ENCODE measurements at places on chromosomes 5 and 9. TPM values are rescaled to one million over a fixed set of nuclear protein-coding genes. Genes with fewer than 3 reads are reported as not detected.

DNA sequence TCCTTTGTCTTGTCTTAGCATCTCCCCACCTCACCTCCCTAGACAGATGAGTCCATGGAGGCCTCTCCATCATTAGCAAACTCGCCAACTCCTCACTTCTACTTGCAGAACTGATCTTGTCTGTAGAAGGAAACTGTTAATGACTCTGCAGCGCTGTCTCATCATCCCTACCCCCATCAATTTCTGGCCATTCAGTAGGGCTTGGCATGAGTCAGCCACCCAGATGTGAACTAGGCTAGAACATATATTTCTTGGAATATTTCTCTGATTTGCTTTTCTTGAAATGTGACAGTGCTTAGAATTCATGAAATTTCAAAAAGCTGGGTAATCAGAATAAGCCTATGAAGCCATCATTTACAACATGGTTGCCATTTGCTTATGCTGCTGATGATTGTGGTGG lies 1125.0 kb upstream of the DMAC1 start:
- DNase-seq: no peak

HK3 gene
- 37.5 TPM for total RNA-seq

DNA sequence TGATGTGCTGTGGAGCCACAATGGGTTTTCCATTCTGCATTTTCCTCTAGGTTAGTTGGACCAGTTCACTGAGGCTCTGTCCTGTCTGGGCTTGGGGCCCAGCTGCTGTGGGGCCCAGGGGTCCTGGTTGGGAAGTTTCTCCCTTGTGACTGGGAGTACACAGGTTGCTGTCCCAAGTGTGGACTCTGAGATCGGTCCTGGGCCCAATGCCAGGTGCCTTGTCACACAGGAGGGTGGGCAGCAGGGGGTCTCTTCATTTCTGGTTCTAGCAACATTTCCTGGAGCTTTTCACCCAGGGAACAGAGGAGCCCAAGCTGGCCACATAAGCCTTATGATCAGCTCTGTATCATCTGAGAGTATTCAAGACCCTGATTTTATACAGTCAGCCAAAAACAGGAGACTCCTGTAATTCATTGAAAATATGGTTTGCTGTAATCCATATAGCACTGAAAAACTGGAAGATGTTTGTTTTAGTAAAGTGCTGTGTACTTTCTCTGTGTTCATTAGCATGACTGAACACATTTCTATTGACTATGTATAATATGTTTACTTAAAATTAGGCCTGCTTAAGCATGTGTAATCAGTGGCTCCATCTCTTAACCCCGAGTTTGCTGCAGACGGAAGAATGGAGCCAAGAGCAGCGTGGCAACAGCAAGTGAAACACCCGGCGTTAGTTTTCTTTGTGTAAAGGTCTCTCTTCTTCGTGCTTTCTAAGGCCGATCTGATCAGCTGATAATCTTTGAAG lies 62.5 kb downstream of the MVB12B start:
- no peak for DNase-seq

ERBIN gene
- total RNA-seq: 111 TPM

TERT gene
- total RNA-seq: 0.07 TPM

PCDHB13 gene
- total RNA-seq: 2.1 TPM

DNA sequence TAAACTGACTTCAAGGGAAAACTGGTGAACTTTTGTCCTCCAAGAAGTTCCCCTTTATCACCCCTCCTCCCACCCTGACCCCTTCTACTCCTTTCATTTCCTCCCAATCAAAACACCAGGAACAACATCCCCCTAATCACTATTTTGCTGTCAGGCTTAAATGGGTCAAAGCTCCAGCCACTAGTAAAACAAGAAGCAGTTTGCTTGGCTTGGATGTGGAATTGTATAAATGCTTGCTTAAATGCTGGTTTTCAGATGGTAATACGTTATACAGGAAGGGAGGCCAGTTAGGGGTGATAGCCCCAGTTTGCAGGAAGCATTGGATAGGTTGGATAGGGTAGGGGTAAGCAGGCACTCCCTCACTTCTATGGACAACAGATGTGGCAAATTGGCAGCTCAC lies 473.6 kb downstream of the AGTPBP1 start:
- no peak for DNase-seq

DNA sequence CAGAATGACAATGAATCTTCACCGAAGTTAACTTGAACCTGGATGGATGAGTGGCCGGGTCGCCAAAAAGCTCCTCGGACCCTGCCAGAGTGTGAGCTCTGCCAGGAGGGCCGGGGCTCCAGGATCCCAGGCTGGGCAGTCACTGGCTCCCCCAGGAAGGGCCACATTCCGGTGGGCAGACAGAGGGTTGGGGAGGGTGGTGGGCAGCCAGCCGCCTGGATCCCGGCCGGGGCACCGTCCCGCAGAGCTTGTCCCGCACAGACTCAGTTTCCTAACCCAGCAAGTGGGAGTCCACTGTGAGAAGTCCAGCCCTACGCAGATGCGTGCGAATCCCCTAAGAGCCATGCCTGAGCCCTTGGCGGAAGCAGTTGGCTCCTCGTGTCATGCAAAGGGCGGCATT lies 10.3 kb upstream of the NOTCH1 start:
- no peak for DNase-seq

GNE gene
- 9.4 TPM for total RNA-seq

LRRC70 gene
- 1.6 TPM for total RNA-seq

MOB3B gene
- total RNA-seq: 5.7 TPM

DNA sequence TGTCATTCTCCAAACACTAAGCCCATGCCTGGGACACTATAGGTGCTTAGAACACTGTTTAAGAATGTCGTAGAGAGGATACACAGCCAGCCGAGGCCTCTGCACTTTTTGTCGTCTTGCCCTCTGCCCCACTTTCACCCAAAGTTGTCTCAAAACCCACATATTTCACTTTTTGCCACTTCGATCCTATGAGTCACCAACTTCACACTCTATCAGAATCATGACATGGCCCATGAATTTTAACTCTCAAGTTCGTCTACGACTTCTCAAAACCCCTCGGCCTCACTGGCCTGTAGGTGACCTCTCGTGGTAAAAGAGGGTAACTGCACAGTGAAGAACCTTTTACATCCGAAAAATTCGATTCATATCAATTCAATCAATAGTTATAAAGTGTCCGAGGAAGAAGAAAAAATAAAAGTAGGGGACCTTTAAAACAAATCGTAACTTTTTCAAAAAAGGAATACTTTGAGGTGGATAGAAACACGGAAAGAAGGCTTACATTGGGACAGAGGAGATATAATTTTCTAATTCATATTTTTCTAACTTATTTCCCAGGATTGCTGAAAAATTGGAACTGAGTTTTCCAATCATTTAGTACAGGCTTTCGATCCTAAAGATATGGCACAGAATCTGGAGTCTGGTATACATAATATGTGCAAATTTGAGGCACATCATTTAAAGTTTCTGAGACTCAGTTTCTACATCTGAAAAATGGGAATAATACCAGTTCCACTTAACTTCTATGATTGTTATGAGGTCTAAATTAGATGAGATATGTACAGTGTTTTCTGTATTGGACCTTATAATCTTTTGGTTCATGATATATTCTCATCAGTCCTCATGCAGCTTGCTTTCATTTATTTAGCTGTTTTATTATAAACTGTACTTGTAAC lies 122.6 kb downstream of the APBA1 start:
- DNase-seq: no peak

DCTN4 gene
- total RNA-seq: 75.8 TPM

Measured in upper lobe of left lung (tissue), 6 donors.